ENCODE measurements at places on chromosomes 11 and 22.

DNA sequence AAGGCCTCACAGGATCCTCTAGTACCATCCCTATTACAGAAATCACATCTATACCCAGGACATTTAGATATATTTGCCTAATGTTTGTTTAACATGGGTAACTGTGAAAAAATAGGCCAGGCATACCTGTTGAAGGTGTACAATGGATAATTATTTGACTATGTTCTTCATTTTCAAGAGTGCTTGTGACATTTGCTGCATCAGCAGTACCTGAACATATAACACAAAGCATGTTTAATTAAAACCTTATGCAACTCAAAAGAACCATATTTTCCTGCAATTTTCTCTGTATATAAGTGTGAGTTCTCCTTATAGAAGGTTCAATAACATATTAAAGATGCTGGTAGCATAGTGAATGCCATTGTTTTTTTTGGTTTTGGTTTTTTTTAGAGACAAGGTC, 8.5 kb upstream of the CCDC34 start:
- DNase-seq, result no peak

DNA sequence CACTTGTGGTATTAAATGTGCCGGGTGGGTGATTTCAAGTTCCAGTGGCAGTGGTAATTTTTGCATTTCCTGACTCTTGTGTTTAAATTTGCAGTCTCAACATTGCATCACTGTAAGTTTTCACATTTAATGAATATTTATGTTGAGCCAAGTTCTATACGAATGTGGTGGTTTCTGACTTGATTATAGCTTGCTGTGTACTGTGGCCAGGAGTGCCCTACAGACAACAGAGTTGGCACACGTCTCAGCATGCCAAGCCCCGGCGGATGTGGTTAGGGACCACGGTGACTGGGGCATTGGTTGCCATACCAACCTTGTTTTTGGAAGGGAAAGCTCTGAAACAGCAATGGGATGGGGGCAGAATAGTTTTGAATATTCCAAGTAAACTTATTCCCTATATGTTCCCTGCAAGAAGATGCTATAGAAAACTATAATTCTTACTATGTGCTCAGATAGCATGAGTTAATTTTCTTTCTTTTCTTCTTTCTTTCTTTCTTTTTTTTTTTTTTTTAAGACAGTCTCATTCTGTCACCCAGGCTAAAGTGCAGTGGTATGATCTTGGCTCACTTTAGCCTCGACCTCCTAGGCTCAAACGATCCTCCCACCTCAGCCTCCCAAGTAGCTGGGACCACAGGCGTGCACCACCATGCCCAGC, 16.0 kb downstream of the ZNRF3 start:
- no peak for DNase-seq

- peak; percentile 84 for DNase-seq
Measured at GRCh38 chr11:73271936-73272679, at the start of gene P2RY6. P2RY6 (plus strand) TSS chr11:73272338; CDS start chr11:73296519, 24,181 bp downstream.

DNA sequence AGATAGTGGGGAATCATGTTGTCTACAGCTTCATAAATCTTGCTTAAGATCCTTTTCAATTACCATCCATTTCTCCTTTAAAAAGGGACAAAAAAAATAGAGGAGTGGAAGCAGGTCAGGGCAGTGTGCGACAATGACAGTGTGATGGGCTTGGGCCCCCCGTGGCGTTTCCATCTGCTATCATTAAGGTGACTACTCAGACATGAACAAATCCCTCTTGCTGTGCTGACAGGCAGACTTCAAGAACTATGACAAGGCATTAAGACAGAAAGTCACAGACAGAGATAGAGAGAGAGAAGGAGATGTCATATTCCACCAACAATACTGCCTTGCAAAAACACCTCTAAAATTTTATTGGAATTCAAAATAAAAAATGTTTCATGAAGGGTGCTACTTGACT, 263.2 kb downstream of the DCDC1 start:
- no peak for DNase-seq

DNA sequence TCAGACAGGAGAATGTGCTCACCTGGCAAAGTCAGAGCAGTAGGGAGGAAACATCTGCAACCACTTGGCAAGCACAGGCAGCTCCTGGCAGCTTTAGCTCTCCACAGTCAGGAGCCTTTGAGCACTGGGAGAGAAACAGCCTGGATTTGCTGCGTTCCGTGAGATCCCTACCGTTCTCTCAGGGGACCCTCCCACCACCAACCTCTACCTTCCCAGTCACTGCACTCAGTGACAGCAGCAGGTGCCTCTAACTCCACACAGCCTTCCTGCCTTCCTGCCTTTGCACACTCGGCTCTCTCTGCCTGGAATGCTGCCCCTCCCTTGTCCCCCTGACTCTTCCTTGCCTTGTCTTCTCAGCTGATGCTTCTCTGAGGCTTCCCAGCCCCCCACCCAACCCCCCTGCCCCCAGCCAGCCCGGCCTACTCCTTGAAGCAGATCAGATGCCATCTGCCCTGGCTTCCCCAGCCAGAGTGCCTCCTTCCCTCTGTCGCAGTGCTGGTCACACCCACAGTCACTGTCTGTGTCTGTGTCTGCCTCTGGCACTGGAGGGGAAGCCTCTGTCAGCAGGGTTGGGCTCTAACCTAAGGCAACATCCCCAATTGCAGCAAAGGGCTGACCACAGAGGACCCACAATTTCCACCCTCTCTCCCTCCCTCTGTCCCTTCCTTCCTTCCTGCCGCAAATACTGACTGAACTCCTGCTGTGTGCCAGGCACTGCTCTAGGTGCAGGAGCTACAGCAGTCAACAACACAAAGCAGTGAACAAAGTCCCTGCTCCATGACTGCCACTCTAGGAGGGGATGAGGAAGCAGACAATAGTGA, 14.9 kb upstream of the TSKU start:
- peak; percentile 26 for DNase-seq

- DNase-seq, result no peak
Measured at GRCh38 chr11:111792314-111792713, 26.1 kb upstream of the PPP2R1B start.

DNA sequence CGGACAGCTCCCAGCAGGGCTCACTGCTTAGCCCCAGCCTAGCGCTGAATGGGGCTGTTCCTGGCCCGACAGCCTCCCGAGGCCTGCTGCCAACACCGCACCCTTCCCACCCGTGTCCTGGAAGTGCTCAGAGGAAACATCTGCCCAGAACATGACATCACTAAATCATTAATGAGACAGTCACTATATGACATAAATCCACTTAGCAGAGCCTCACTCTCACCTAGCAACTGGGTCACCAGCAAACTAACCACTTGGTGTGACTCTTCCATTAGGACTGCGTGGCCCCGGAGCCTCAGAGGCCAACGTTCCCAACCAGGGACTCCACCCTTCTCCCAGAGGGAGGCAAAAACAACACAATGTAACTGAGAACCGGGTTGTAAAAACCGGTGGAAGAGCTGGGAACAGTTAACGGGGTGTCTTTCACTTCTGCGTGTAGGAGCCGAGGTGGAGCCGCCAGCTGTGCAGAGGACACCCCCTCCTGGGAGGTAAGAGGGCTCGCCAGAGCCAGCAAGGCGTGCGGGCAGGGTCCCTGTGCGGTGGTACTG, 21.4 kb upstream of the PACSIN2 start:
- peak; percentile 65 for DNase-seq

- DNase-seq, result no peak
Measured at GRCh38 chr22:44583061-44583760, 85.2 kb upstream of the RTL6 start.

- DNase-seq, result no peak
Measured at GRCh38 chr11:2304506-2305139, 2.8 kb downstream of the TSPAN32 start.

DNA sequence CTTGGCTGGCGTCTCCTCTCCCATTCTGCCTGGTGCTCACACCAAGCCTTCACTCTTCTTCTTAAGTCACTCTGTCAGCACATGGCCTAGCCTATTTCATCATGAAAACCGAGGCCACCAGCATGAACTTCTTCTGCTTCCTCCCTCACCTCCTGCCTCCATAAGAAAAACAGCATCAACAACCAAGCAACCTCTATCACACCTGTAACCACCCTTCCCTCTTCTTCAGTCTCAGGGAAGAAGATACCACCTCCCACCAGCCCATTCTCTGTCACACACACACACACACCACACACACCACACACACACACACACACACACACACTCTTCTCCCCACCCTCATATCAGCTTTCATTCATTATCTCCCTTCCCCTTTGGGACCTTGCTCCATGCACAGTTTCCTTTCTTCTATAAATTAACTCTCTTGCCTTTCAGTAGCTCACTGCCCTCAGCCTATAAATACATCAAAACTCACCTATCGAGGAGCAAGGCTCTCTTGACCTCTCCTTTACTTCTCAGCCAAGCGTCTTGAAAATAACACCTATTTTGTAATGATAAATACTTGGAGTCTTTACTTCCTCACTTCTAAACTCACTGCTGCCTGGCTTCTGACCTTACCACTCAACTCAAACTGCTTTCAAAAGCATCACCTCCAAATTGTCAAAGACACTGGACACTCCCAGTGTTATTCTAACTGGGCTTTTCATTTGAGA, 36.6 kb downstream of the SC5D start:
- DNase-seq, result no peak

- DNase-seq, result no peak
Measured at GRCh38 chr11:110467556-110467955, 37.8 kb downstream of the FDX1 start.

DNA sequence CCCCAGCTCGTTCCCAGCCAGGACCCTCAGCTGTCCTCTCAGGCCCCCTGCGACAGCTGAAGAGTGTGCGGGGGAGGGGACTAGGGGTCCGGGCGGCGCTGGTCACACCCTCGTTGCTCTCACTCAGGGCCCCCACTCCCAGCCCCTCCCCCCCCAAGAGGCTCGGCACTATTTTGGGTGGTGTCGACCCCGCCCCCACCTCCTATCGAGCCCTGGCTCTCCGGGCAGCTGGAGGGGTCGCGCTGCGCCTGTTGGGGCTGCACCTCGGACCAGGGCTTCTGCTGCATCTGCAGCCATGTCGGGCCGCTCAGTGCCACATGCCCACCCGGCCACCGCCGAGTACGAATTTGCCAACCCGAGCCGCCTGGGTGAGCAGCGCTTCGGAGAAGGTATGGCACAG, at the start of gene HSPB2:
Gene HSPB2 (plus strand): TSS at position 200 of the 400 bp plus-strand sequence. CDS start 96 bp downstream, at position 296.
- DNase-seq, result no peak

- no peak for DNase-seq
Measured at GRCh38 chr11:106217456-106217855, 140.0 kb downstream of the AASDHPPT start.

DNA sequence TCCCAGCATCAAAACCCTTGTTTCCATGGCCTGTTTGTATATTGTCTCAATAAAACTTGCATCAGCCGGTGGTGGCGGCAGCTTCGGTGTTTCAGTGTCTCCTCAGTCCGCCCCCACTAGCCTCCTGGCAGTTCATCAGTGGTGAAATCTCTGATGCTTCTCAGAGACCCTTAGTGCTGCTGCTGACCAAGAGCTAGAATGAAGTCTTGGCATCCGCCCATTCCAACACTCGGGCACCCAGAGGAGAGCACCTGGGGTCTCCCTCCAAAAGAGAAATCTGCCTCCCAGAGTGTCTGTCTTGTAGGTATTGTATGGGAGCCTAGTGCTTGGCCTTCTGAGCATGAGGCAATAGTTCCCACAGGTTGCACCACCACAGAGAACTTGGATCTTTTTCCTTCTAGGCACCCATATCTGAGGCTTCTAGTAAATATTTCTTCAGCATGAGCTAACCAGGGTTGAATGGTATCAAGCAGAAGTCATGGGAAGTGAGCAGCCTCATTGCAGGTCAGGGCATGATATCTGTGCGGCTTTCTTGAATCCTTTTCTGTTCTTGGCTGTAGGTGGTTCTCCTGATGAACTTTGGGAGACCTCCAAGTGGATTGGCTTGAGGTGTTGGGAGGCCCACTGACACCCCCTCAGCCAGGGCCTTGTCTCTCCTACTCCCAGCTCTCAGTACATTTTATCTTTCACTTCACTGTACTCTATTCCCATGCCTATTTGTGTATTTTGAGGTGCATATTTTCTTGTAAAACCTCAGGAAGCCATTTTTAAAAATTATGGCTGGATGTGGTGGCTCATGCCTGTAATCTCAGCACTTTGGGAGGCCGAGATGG, 13.2 kb upstream of the AIFM3 start:
- peak; percentile 25 for DNase-seq

GRCh38 chr11:132147464-132147863, 777.0 kb downstream of the NTM start:
- no peak for DNase-seq

- DNase-seq, result peak; percentile 9
Measured at GRCh38 chr11:103792981-103793468, 243.4 kb upstream of the DDI1 start.

- peak; percentile 50 for DNase-seq
Measured at GRCh38 chr11:5004424-5005274, 10.0 kb downstream of the OR51L1 start.

GRCh38 chr22:45526281-45526680, 23.6 kb downstream of the FBLN1 start:
- DNase-seq, result no peak

DNA sequence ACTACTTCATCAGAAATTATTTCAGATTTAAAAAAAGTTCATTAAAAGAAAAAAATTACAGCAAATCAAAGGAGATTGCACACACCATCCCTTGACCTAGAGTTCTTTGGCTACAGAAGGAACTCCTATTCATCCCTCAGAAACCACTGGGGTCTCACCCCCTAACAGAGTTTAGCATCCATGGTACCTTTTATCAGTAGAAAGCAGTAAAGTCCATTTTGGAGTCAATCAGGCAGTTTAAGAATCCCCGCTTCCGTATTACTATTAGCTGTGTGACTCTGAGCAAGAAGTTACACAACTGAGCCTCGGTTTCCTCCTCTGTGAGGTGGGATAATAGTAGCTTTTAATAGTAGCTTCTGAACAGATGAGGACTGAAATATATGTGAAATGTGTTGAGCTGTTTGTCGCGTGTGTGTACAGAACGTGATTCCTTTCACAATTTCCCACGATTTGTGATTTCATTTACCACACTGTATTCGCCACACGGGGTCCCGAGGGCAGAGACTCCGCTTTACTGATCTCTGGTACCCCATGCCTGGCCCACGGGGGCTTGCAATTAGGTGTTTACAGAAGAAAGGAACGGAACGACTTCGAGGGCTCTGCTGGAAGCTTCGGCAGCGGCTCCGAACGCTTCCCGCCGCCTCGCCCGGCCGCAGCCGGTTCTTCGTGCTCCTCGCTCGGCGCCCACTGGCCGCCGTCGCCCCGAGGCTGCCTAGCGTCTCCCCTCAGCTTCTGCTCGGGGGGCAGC, 72.5 kb upstream of the ZBED5 start:
- no peak for DNase-seq

- DNase-seq, result no peak
Measured at GRCh38 chr11:100812517-100812916, 125.4 kb downstream of the ARHGAP42 start.

GRCh38 chr11:103367650-103368049, 258.4 kb downstream of the DYNC2H1 start:
- no peak for DNase-seq

DNA sequence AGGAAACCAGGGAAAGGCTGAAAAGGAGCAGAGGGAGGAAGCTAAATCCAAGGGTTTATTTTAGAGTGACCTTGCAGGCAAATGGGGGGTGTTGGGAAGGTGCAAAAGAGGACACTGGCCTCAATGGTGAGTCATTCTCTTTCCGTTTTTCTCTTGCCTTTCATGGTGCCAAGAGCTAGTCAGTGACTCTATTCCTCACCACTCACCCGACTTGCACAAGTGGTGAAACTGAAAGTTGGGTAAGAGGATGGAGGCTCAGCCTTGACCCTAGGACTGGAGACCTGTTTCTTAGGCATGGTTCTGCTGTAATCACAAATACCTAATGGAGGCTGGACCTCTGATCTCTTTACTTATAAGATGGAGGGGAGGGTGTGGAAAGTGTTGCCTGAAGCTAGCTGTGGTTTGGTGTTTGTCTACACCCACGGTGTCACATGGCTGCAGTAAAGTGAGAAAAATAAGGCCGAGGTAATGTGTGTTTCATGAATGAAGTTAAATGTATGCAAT, 67.3 kb upstream of the CREB3L1 start:
- DNase-seq, result peak; percentile 55

All from EL (cell line).